ENCODE measurements at places on chromosomes 3 and 15.

DNA sequence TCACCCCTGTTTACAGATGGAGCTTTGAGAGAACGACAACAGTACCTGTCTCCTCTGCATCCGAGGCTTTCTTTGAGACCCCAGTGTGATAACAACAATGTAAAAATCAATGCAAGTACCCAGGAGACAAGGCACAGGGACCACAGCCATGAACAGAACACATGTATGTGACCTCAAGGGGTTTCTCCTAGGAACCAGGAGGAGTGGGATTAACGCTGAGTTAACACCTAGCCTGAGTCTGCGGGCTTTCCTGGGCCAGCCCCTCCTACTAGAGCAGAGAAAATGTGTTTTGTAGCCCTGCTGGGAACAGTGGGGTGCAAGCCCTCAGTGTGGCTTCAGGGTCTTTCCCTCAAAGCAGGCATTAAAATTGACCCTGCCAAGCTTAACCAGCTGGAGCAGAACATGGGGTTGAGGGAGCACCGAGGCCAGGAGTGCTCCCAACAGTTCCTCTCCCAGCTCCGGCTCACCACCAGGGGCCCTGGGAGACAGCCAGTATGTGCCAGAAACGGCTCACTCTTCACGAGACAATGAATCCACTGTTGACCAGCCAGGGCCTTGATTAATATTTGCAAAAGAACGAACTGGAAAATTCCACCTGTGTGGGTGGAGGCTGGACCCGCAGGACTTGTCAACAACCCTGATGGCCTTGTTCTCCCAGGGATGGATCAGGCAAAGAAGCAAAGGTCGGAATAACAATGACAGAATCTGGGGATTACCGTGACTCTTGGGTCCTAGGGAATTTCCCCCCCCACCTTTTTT lies 3.6 kb downstream of the CHDH start:
- DNase-seq: no peak

- no peak for DNase-seq
These were observed 94.7 kb downstream of the LRRC28 start for GRCh38 chr15:99345832-99346462.

GRCh38 chr3:2880218-2880756 lies 229.9 kb downstream of the IL5RA start:
- DNase-seq: no peak

GRCh38 chr15:33243869-33244268 lies 49.4 kb upstream of the FMN1 start:
- DNase-seq: no peak

- peak; percentile 27 for DNase-seq
These were observed 836.2 kb downstream of the AGBL1 start for GRCh38 chr15:86915811-86916331.

DNA sequence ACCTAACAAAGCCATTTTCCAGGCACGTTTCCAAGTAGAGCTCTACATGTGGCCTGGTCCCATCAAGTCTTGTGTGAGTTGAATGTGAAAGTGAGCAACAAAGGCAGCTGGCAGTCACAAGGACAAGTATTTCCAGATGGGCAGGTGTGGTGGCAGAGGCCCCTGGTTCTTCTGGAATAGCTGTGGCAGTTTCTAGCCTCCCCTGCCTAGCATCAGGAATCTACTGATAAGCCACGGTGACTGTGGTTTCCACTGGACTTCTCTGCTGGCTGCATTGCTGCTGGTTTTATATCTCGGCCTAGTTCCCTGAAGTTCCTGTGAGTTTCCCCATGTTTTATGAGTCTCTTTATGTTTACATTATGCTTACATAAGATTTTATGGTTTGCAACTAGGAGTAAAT lies 117.7 kb downstream of the GOLIM4 start:
- no peak for DNase-seq

DNA sequence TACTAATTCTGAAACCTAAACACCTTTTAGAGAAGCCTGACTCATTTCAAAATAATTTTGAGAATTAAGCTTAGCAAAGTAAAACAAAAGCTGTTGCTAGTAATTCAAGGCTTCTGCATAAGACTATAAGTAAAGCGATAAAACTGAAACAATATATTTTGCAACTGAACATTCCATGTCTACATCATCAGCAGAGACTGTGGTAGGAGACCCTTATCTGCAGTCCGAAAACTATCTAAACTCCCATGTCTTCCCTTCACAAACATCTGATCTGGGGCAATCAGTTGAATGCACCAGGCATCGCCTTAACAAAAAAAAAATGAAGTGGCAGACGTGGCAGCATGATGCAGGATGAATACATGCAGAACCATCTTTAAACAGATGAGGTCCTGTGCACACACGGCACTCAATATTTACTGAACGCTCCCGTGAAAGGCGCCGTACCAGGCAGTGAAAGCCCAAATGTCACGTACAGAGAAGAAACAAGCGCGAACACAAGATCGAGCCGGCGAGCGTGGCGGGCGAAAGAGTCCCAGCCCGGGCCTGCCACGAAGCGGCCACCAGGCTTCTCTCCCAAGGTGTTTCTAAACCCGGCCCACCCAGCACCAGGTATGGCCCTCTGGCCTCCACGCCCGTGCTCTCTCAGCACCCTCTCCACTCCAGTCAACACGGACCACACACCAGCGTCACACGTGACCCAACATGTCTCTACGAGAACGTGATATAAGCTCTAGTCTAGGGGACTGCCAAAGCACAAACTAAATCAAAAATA lies 63.0 kb downstream of the CHSY1 start:
- DNase-seq: peak; percentile 64

DNA sequence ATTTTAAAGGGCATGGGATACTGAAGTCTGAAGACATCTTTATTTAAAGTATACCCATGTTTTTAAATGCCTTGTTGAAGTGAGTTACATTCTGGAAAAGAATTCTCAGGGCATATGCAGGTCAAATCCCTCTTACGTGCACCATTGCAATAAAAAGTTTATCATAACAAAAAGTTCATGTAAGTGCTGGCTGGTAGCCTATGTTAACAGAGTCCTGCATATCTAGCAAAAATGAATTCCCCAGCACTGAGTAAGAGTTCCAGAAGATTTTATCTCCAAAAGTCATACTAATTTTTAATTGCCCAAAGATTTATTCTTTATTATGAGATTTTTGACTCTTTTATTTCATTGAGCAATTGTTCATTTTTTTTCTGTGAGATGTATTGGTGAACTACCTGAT lies 104.7 kb upstream of the ROBO1 start:
- no peak for DNase-seq

DNA sequence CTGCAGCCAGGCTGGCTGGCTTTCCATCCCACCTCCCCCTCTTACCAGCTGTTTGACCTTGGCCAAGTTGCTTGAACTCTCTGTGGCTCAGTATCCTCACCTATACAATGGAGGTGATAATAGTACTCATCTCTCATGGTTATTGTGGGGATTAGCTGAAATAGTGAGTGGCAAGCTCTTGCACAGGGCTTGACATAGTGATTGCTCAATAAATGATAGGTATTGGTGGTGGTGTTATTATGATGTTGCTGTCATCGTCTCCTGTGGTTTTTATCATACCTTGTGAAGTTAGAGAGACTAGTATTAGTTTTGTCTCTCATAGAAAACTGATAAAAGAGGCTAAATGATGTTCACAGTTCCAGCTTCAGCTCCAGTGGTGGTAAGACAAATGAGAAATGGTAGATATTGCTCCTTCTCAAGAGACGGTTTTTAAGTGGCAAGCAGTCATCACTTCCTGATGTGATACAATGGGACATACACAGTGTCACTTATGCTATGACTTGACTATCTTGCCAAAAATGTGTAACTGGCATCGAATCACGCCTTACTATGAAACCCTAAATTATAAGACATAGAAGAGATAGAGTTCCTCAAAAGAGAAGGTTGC lies 12.1 kb upstream of the UBE2E1 start:
- DNase-seq: peak; percentile 23

DNA sequence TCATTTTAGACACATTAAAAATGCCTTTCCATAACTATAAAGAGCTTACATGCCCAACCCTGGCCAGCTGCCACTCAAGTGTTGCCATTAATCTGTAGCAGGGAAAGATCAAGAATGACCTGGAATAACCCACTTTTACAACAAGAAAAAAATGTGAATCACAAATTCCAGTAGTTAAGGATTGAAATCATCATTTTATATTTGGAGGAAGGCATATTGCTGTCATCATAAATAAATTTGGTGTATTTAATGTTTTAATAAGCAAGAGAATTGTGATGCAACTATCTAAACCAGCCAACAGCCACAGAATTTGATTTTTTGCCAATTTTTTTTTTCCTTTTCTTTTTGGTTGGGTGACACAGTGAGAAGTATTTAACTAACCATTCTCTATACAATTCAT lies 240.0 kb upstream of the SEMA6D start:
- no peak for DNase-seq

DNA sequence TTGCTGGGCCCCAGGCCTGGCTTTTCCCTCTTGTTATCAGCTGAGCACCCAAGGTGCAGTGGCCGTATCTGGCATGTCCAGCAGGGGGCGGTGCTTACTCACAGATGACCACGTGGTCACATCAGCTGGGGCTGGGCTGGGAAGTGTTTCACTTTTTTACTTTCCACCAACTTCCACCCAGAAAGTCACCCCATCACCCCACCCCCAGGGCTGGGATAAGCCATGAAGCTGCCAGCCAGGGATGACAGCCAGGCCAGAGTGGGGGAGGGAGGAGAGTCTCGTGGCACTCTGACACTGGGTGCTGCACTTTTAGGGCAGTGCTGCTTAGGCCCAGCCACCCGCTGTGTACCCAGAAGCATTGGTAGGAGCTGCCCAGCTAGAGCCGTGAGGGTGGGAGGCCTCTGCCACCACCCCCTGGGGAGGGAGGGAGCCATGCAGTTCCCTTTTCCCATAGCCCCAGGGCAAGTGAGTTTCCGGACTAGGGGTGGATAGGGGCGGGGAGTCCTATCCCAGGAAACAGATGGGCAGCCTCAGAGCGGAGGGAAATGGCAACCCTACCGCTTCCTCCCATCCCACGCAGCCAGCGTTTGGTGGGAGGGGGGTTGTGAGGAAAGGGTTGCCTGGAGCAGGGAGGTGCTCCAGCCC lies 6.1 kb downstream of the PPCDC start:
- DNase-seq: peak; percentile 91

GRCh38 chr15:38149315-38149714 lies 103.3 kb upstream of the SPRED1 start:
- DNase-seq: no peak

GRCh38 chr3:159839561-159840379 lies 148.9 kb upstream of the IL12A start:
- DNase-seq: no peak

DNA sequence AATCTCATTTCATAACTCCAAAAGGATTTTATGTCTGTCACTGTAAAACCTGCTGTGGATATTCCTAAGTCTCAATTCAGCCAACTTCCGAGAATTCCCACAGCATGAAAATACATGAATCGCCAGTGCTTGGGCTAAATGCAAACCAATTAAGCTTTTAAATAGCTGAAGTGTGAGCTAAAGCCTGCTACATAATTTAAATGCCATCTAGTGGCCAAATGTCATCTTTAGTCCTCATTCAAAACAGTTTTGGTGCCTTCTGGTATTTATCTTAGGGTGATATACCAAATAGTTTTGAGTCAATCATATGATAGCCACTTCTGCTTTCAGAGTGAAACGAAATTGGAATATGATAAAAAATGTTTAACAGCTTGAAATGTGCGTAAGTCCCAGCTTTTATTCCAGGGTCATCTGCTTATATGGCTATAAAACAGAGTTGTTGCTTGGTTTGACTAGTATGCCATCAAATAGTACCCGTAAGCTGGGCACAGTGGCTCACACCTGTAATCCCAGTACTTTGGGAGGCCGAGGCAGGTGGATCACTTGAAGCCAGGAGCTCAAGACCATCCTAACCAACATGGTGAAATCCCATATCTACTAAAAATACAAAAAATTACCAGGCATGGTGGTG lies 41.8 kb upstream of the CCNL1 start:
- DNase-seq: peak; percentile 34

DNA sequence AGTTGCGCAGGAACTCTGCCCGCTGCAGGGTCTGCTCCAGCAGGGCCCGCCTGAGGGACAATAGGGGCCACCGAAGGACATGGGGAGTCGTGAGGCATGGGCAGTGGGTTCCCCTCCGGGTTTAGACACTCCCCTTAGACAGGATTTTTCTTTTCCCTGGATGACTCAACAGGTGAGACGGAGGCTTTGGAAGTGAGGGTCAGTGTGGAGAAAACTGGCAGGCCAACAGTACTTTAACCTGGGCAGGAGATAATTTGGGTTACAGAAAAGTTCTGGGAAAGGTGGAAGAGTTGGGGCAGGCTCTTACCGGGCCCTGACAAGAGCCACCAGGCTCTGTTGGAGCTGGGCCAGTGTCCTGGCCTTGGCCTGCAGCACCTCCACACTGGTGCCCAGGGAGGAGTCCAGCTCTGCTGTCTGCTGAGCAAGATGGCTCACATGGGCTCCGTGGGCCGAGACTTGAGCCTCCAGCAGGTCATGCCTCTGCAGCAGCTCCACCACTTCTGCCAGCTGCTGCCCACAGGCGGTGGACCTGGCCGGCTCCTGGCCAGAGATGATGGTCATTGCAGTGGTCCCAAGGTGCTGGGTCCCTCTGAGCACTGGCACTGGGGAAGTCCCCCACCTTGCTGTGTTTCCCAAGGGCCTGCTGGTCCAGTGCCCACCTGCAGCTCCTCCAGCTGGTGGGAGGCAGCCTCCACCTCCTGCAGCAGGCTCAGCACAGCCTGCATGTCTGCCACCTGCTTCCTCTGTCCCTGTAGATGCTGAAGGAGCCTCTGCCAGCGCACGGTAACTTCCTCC lies 11.0 kb downstream of the SPTBN5 start:
- DNase-seq: no peak

- no peak for DNase-seq
These were observed 23.9 kb upstream of the RSL24D1 start for GRCh38 chr15:55220606-55221005.

DNA sequence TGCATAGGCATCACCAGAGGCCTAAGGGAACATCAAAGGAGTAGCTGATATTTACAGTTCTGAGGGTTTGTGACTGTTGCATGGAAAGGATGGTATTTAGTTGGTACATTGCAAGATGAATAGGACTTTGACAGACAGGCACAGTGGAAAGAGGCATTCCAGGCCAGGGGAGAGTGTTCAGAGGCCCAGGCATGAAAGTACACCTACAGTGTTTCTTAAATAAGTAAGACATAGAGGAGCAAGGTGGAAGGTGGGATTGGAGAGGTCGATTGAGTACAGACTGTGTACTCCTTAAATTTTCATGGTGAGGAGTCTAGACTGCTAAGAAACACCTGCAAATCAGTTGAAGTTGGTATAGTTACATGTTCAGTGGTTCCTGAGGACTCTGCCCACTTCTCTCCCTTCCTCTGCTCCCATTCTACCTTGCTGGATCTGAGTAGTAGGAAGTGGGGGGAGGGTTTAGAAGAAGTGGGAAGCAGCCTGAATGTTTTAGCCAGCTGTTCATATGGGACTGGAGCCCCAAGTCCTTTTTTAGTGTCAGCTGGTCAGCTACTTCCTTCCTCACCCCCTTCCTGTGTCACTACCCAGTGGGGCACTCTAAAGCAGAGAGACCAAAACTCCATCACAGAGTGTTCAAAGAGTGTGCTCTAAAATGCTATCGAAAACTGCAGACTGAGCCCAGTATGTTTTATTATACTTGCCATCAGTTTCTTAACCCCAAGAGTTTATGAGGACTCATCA lies 14.0 kb downstream of the KLHL18 start:
- DNase-seq: no peak

- no peak for DNase-seq
These were observed 6.1 kb upstream of the TICRR start for GRCh38 chr15:89569090-89569745.
